Naive thymus-derived CD4-positive, alpha-beta T cell (primary cell): ENCODE measurements at places on chromosomes 7 and 10. TPM values are rescaled to one million over a fixed set of nuclear protein-coding genes. Genes with fewer than 3 reads are reported as not detected.
A peak's percentile ranks its signal among the peaks of the same experiment; 100 is the strongest.

GRCh38 chr7:142587578-142588191 is 161.6 kb upstream of the PRSS1 start:
- H3K4me3 ChIP-seq = no peak overlapping the region
- no peak overlapping the region for H3K27ac ChIP-seq
- peak; percentile 18 for DNase-seq
- no peaks in the 10 kb centered on the region for H3K27me3 ChIP-seq
- no peaks in the 10 kb centered on the region for H3K36me3 ChIP-seq
- H3K4me1 ChIP-seq = no peaks in the 10 kb centered on the region

COL13A1 gene
- not detected for total RNA-seq

BMPER gene
- not detected for total RNA-seq

GRCh38 chr10:35492386-35493195 is 112.5 kb upstream of the GJD4 start:
- H3K36me3 ChIP-seq = peaks cover 4% of the 10 kb centered on the region
- no peak overlapping the region for H3K27ac ChIP-seq
- DNase-seq = no peak
- H3K4me1 ChIP-seq = no peaks in the 10 kb centered on the region
- H3K4me3 ChIP-seq = no peak overlapping the region

FXYD4 gene
- total RNA-seq = not detected

DNA sequence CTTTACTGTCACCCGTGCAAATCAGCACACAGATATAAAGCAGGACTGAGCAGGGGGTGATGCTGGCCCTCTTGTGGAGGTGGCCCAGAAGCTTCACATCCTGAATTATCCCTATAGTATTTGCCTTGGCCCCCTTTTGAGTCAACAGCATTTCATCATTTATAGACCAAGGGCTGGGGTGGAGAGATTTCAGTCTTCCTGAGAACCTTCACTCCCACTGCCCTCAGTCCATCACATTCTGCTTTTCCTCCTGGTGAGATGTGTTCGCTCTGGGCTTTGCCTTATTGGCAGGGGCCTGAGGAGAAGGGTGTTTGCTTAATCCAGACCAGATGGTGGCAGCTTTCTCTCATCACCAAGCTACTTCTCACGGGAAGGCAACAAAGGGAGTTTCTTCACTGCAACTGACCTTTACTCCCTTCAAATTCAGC is 47.7 kb downstream of the NOC3L start:
- no peaks in the 10 kb centered on the region for H3K4me1 ChIP-seq
- H3K27me3 ChIP-seq = no peaks in the 10 kb centered on the region
- H3K4me3 ChIP-seq = no peak overlapping the region

XRCC2 gene
- 0.56 TPM for total RNA-seq

GRCh38 chr10:124174071-124174566 is 80.7 kb upstream of the CHST15 start:
- no peak overlapping the region for H3K27ac ChIP-seq
- H3K27me3 ChIP-seq = no peaks in the 10 kb centered on the region
- no peak overlapping the region for H3K4me3 ChIP-seq
- no peaks in the 10 kb centered on the region for H3K4me1 ChIP-seq

DNA sequence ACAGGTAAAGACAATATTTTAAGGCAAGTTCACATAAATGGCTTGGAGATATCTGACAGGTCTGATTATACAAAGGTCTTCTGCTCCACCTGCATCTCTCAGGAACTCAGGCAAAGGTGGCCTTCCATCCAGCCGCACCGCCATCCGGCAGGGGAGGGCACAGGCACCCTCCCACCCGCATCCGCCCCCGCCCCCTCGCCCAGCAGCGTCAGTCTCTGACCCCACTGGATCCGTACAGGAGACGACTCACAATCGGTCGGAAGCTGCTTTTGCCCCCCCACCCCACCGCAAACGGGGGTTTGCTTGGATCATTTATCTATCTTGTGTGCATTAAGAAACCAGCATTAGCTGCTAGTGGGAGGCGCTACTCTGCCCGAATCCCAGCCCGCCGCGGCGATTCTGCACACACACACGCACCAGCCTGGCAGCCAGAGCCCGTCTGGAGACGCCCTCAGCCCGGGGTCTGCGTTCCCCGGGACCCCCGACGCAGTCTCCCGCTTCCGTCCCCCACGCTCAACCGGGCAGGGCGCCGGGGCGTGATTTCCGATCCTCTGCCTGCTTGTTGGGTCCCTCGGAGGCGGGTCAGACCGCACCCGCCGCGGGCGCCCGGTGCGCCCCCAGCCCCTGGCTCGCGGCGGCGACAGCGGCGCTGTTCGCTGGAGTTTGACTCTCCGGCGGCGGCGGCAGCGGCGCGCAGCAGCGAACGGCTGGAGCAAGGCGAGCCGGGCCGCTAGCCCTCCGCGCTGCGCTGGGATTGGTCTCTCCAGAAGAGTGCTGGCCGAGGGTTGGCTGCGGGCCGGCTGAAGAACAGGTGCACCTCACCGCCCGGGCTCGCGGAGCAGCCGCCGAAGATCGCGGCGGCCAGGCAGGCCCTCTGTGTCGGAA is 820 bp upstream of the NRG3 start:
- H3K27me3 ChIP-seq = no peaks in the 10 kb centered on the region
- DNase-seq = no peak
- H3K4me3 ChIP-seq = no peak overlapping the region
- H3K4me1 ChIP-seq = no peaks in the 10 kb centered on the region
- H3K36me3 ChIP-seq = no peaks in the 10 kb centered on the region
- no peak overlapping the region for H3K27ac ChIP-seq

DNA sequence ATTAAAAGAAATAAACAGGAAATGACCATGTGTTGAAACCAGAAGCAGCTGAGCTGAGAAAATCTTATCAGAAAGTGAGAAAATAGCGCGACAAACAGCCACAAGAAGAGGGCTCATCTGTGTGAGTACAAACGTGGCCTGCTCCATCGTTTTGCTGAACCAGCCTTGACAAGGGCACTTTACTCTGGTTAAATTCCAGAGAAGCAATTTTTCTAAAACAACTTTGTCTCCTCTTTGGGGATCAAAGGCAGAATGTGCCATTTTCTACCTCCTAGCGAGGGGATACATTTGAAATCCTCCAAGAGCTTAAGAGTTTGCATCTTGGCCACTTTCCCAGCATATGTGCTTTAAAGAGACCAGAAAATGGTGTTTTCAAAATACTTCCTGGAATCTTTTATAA is 51.3 kb upstream of the VIPR2 start:
- no peaks in the 10 kb centered on the region for H3K27me3 ChIP-seq
- H3K4me1 ChIP-seq = peaks cover 37% of the 10 kb centered on the region
- no peak overlapping the region for H3K4me3 ChIP-seq
- peak; percentile 40 for DNase-seq
- H3K36me3 ChIP-seq = no peaks in the 10 kb centered on the region

DNA sequence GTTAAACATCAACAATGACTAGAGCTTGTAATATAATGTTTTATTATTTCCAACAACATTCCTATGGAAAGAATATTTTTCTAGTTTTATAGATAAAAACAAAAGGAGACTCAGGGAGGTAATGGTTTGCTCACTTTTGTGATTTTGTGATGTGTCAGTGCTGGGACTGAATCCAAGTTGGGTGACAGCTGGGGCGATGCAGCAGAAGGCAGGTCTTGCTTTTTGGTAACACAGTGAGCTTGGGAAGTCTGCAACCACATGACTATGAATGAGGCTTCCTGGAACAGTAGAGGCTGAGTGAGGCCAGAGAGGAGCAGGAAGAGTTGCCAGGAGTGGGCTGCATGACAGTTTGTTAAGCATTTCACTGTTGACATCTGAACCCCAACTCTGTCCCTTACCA is 4.9 kb upstream of the YKT6 start:
- no peaks in the 10 kb centered on the region for H3K36me3 ChIP-seq
- no peak for DNase-seq
- no peak overlapping the region for H3K4me3 ChIP-seq
- H3K27me3 ChIP-seq = no peaks in the 10 kb centered on the region
- H3K4me1 ChIP-seq = no peaks in the 10 kb centered on the region

RBP3 gene
- not detected for total RNA-seq

DNA sequence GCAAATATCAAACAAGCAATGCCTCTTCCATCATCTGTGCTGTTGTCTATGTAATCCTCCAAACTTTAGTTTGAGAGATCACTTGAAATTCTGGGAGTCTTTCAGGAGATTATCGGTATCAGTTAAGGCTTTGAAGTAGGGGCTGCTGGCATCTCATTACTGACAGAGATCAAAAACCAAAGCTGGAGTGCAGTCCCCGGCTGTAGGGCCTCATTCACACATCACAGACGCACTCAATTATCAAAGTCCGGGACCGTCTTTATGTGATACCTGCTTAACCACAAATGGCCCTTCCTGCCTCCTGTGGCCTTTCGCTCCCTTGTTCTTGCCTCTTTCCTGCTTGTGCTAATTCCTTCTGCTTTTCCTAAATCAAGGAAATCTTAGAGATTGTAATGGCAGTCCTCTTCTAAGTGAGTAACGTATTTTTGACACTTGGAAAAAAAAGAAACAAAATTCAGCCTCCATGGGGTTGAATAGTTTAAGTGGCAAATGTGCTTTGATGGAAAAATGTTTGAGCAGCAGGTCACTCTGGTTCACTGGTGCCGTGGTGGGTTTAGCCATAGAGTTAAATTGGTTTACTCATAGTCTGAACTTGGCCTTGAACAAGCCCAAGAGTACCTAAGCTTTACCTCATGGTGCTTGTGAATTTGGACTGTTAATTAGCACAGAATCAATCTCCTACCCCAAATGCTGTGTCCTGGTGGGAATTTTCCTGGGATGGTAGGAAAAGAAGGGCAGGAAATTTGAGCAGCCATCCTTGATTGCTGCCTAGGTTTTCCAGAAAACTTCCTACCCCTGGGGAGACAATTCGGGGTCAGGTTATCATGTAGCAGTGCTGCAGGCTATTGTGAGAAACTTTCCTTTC is 178.9 kb upstream of the LYZL1 start:
- H3K4me1 ChIP-seq = no peaks in the 10 kb centered on the region
- H3K36me3 ChIP-seq = no peaks in the 10 kb centered on the region
- H3K4me3 ChIP-seq = no peak overlapping the region
- no peak for DNase-seq
- H3K27ac ChIP-seq = no peak overlapping the region
- H3K27me3 ChIP-seq = no peaks in the 10 kb centered on the region
